Panc1 (cell line): ENCODE measurements at places on chromosomes 6 and 20. TPM values are rescaled to one million over a fixed set of nuclear protein-coding genes. Genes with fewer than 3 reads are reported as not detected.

The TRIM10 gene
- total RNA-seq = not detected

The AHCY gene
- total RNA-seq = 171 TPM

The BTBD9 gene
- total RNA-seq = 12.8 TPM

The RCAN2 gene
- 0.05 TPM for total RNA-seq

The SAMD5 gene
- 0.23 TPM for total RNA-seq

The NOX3 gene
- not detected for total RNA-seq

The LINC00237 gene
- total RNA-seq = not detected

DNA sequence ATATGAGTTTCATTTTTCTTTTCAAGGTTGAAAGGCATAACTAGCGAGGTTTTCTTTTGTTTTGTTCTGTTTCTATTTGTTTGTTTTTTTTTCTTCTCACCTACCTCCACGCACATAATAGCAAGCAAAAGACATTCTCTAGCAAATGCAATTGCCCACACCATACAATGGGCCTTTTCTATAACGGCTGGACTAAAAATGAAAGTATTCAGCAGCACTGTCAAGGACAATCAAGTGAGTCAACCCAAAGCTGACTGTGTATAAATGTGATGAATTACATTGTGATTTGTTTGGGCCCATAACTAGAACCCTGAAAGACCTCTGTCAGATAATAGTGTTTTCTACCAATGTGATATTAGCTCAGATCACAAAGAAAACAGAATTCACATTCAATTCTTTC lies 496.7 kb downstream of the RNF144B start:
- H3K4me1 ChIP-seq = no peaks in the 10 kb centered on the region
- H3K4me3 ChIP-seq = no peak overlapping the region
- H3K27me3 ChIP-seq = no peaks in the 10 kb centered on the region
- H3K36me3 ChIP-seq = no peaks in the 10 kb centered on the region

GRCh38 chr20:35404614-35405259 lies 7.0 kb downstream of the UQCC1 start:
- H3K4me1 ChIP-seq = no peaks in the 10 kb centered on the region
- H3K27me3 ChIP-seq = no peaks in the 10 kb centered on the region
- H3K27ac ChIP-seq = peak overlapping the region; percentile 34
- no peak for DNase-seq
- peaks cover 3% of the 10 kb centered on the region; the same call in 1 of the 2 replicates for H3K36me3 ChIP-seq

- no peaks in the 10 kb centered on the region for H3K4me1 ChIP-seq
- no peak overlapping the region for H3K4me3 ChIP-seq
- H3K27ac ChIP-seq = no peak overlapping the region
Observed at GRCh38 chr6:10451828-10452509, 37.1 kb upstream of the TFAP2A start.

DNA sequence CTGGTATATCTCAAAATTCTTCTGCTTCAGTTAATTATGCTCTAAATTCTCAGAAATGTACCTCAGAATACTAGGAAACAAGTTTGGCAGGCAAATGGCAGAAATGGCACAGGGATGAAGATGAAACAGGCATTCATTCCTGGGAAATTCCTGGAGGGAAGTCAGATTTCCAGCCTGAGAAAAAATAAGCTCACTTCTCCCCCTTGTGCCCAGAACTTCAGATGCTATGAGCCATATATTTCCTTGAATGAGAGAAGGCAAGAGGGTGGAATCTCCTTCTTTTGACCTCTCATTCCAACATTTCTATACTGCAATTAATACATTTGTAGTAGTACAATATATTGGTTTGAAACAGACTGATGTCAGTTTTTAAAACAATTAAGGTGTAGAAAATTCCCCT lies 22.8 kb downstream of the RGS17 start:
- H3K36me3 ChIP-seq = no peaks in the 10 kb centered on the region
- no peak overlapping the region for H3K4me3 ChIP-seq
- H3K27ac ChIP-seq = no peak overlapping the region
- no peaks in the 10 kb centered on the region for H3K27me3 ChIP-seq
- DNase-seq = no peak
- no peaks in the 10 kb centered on the region for H3K4me1 ChIP-seq

- H3K27me3 ChIP-seq = no peaks in the 10 kb centered on the region
- DNase-seq = no peak
- no peak overlapping the region for H3K4me3 ChIP-seq
- H3K27ac ChIP-seq = no peak overlapping the region
Observed at GRCh38 chr6:20154753-20155152, 57.5 kb downstream of the MBOAT1 start.

DNA sequence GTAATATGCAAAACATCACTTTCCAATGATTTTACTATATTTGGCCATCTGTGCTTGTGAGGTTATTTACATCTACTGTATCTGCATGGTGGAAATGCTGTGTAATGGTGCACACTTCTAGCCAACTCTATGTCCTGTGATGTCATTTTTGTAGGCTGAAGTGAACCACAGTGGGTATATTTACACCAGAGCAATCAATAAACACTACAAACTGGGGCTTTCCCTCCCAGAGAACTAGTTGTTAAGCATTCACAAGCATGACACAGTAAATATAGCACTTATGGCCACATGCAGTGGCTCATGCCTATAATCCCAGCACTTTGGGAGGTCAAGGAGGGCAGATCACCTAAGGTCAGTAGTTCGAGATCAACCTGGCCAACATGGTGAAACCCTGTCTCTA lies 4.9 kb downstream of the SLC22A2 start:
- no peaks in the 10 kb centered on the region for H3K27me3 ChIP-seq
- H3K27ac ChIP-seq = no peak overlapping the region
- H3K4me1 ChIP-seq = no peaks in the 10 kb centered on the region
- H3K4me3 ChIP-seq = no peak overlapping the region
- DNase-seq = no peak

GRCh38 chr6:73248192-73248903 lies 14.6 kb downstream of the KHDC1 start:
- H3K36me3 ChIP-seq = no peaks in the 10 kb centered on the region
- no peaks in the 10 kb centered on the region for H3K4me1 ChIP-seq
- H3K27me3 ChIP-seq = no peaks in the 10 kb centered on the region; the same call in 1 of the 2 replicates
- no peak overlapping the region for H3K4me3 ChIP-seq
- DNase-seq = no peak

DNA sequence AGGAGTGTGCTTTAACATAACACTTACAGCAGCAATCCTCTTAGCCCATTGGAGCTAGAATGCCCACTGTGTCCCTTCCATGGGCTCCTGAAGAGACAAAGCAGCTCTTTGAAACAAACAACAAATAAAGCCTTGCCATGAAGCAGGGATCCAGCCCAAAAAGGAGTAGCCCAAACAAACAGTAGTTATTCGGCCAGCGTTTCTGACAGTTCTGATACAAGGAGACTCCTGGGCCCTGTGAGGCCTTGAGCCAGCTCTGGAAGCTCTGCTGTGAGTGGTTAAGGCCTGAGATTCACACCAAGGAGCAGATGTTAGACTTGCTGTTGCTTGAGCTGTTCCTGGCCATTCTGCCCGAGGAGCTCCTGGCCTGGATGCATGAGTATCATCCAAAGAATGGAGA lies 16.9 kb upstream of the ZSCAN16 start:
- DNase-seq = no peak
- H3K27ac ChIP-seq = no peak overlapping the region
- H3K4me3 ChIP-seq = no peak overlapping the region
- no peaks in the 10 kb centered on the region for H3K36me3 ChIP-seq

- H3K36me3 ChIP-seq = no peaks in the 10 kb centered on the region
- DNase-seq = no peak
- no peak overlapping the region for H3K4me3 ChIP-seq
- no peaks in the 10 kb centered on the region for H3K27me3 ChIP-seq
- no peak overlapping the region for H3K27ac ChIP-seq
Observed at GRCh38 chr6:169190144-169190584, 63.5 kb downstream of the THBS2 start.

- H3K36me3 ChIP-seq = no peaks in the 10 kb centered on the region
- no peak for DNase-seq
- H3K27me3 ChIP-seq = no peaks in the 10 kb centered on the region; the same call in 1 of the 2 replicates
- H3K27ac ChIP-seq = no peak overlapping the region
- H3K4me3 ChIP-seq = no peak overlapping the region
- H3K4me1 ChIP-seq = no peaks in the 10 kb centered on the region
Observed at GRCh38 chr20:22607695-22608094, 23.3 kb upstream of the FOXA2 start.

GRCh38 chr6:83517500-83517899 lies 5.2 kb downstream of the PRSS35 start:
- no peaks in the 10 kb centered on the region for H3K36me3 ChIP-seq
- H3K4me1 ChIP-seq = no peaks in the 10 kb centered on the region
- H3K4me3 ChIP-seq = no peak overlapping the region
- no peak overlapping the region for H3K27ac ChIP-seq

GRCh38 chr6:16154904-16155303 lies 26.0 kb downstream of the MYLIP start:
- no peaks in the 10 kb centered on the region for H3K36me3 ChIP-seq
- H3K4me3 ChIP-seq = no peak overlapping the region
- no peaks in the 10 kb centered on the region for H3K4me1 ChIP-seq
- H3K27ac ChIP-seq = no peak overlapping the region

DNA sequence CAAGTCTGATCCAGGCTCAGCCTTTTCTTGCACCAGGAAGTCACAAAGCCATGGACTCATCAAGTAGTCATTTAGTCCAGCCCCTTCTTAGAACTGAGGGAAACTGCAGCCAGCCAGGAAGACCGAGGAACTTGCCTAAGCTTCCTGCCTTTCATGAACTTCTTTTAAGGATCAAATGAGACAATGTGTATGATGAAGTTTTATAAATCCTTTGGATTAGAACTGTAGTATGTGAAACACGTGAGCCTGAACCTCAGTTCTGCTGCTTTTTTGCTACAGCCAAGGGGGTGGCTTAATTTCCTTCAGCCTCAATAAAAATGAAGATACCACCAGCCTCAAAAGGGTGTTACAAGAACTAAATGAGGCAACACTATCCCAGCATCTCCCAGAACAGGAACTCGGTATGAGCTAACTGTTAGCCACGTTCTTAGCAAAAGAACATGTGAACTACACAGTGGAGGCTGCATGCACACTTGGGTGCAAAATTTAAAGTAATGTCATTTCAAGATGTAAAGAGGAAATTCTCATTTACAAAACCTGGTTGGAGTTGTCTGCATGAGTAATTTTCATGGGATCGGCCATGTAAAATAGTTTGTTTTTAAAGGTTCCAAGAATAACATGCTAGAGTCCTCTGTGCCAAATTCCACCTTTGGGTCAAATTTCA lies 76.0 kb upstream of the TBC1D7 start:
- H3K4me3 ChIP-seq = no peak overlapping the region
- no peak for DNase-seq
- no peak overlapping the region for H3K27ac ChIP-seq

DNA sequence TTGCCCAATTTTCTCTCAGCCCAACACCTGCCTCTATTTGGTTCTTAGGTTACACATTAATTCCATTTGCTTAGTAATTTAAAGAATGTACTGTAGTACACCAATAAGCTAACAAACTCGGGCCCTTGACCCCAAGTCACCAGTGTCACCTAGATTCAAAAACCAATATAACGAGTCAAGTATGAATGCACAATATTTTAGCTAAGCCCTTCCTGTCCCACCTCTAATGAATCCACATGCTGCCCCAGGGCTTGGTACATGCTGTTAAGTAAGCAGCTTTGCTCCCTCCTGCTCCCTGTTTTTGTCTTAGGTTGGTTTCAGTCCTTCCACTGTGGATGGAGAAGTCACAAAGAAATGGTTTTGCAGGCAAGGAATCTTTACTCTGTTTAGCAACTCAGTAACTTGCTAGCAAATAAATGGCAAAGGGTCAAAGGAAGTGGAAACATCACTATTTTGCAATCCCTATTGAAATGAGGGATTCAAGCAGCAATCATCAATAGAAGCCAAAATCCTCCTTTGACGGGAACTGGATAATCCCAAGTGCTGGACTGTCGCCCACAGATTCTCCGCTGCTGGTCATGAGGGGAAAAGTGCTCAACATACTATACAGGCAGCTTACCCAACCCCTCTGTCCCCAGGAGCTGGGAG lies 5.0 kb upstream of the MPC1 start:
- DNase-seq = no peak
- no peak overlapping the region for H3K4me3 ChIP-seq
- H3K4me1 ChIP-seq = no peaks in the 10 kb centered on the region
- H3K36me3 ChIP-seq = no peaks in the 10 kb centered on the region
- no peaks in the 10 kb centered on the region for H3K27me3 ChIP-seq

GRCh38 chr6:5673019-5673790 lies 333.5 kb downstream of the NRN1 start:
- H3K27ac ChIP-seq = no peak overlapping the region
- no peaks in the 10 kb centered on the region for H3K36me3 ChIP-seq
- H3K27me3 ChIP-seq = no peaks in the 10 kb centered on the region
- no peaks in the 10 kb centered on the region for H3K4me1 ChIP-seq
- H3K4me3 ChIP-seq = no peak overlapping the region

DNA sequence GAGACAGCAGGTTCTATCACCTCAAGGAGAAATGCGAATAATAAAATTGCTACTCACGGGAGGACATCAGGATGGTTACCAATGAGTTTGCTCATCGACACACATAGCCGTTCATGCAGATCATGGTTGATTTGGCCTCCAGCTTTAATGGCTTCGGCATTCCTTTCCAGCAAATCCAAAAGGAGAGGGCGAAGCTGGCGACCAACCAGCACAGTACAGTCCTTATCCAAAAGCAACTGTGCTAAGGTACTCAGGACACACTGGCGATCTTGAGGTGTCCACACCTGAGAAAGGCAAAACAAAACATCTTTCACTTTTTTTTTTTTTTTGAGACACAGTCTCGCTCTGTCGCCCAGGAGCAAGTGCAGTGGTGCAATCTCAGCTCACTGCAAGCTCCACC lies 16.3 kb downstream of the MDN1 start:
- no peak for DNase-seq
- no peaks in the 10 kb centered on the region for H3K4me1 ChIP-seq
- no peak overlapping the region for H3K4me3 ChIP-seq
- H3K36me3 ChIP-seq = no peaks in the 10 kb centered on the region; the same call in 1 of the 2 replicates
- H3K27ac ChIP-seq = no peak overlapping the region

DNA sequence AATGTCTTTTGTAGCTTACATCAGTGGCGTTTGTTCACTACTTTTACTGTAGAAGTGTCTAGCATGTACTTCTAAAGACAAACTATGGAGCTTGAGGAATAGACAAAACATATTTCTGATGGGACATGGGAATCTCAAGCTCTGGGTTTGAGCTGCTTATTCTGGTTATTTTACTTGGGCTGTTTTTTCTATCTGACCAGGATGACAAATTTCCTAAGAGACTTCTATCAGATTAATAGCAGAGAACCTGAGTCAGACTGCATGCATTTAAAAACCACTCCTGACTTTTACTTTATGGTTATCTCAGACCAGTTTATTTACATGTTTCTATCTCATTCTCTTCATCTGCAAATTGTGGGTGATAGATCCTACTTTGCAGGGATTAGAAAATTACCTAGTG lies 1282.3 kb upstream of the GJE1 start:
- no peaks in the 10 kb centered on the region for H3K36me3 ChIP-seq
- H3K27me3 ChIP-seq = no peaks in the 10 kb centered on the region
- no peak for DNase-seq
- H3K4me3 ChIP-seq = no peak overlapping the region
